Aorta (tissue), 5 donors: ENCODE measurements at places on chromosomes 5 and 9. TPM values are rescaled to one million over a fixed set of nuclear protein-coding genes. Genes with fewer than 3 reads are reported as not detected.

KCNN2 gene
- 0.32 TPM for total RNA-seq

SLC25A2 gene
- 1.1 TPM for total RNA-seq

C9 gene
- total RNA-seq = 0.30 TPM

MYMK gene
- total RNA-seq = not detected

F2RL2 gene
- 0.32 TPM for total RNA-seq

TAS2R1 gene
- total RNA-seq = not detected

PLAC8L1 gene
- total RNA-seq = 0.87 TPM

COL15A1 gene
- total RNA-seq = 126 TPM

IFNA21 gene
- not detected for total RNA-seq

GBGT1 gene
- total RNA-seq = 28.9 TPM
